ENCODE measurements at places on chromosomes 7 and 10.

DNA sequence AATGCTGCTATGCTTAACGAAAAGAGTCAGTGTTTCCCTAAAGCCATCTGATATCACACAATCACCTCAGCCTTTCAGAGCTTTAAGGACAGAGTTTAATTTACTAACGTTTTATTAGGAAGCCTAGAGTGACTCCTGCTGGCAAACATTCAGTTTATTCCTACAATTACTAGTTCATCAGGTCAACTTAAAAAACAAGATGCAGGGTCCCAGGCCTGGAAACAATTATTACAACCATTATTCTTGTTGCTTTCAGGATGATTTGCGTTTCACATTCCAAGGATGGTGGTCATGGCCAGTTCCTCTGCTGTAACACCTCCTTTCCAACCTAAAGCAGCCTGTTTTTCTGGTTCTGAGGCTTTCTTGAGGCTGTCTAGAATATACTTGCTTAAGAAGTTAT lies 1.5 kb upstream of the FAM53B start:
- DNase-seq: peak; percentile 81

DNA sequence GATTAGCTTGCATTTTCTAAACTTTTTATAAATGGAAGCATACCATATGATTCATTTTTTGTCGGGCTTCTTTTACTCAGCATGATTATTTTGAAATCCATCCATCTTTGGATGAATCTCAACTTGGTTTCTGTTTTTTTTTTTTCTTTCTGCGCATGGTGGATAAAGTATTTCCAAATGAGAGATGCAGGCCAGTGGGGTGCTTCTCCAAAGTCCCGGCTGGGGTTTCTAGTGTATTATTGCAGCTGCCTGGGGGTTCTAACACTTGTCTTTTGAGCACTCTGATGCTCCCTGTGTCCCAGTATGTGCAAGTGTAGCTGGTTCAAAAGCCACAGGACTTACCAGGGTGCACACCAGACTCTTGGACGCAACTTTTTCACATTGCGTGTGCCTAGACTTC lies 70.9 kb upstream of the LOXL4 start:
- DNase-seq: no peak

DNA sequence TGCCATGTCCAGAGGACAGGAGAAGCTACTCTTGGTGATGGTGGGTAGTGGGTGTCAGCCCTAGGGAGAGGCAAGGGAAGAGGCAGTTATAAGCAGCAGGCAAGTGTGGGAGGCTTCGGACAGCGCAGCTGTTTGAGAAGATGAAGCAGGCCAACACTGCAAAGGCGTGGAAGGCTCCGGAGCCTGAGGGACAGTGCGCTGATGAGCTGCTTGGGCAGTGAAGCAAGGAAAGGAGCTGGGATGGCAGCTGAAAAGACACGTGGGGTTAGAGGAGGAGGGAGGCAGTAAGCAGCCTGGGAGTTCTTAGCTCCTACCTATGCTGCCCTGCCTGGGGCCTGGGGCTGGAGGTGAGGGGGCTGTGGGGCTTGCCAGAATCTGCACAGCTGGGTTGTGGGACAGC lies 50.1 kb upstream of the CRTAC1 start:
- no peak for DNase-seq

GRCh38 chr10:1486841-1487687 lies 250.3 kb downstream of the ADARB2 start:
- DNase-seq: no peak

GRCh38 chr7:157490465-157490912 lies 153.7 kb downstream of the DNAJB6 start:
- DNase-seq: peak; percentile 81

- no peak for DNase-seq
These were observed 21.5 kb upstream of the OGDHL start for GRCh38 chr10:49783645-49784044.

DNA sequence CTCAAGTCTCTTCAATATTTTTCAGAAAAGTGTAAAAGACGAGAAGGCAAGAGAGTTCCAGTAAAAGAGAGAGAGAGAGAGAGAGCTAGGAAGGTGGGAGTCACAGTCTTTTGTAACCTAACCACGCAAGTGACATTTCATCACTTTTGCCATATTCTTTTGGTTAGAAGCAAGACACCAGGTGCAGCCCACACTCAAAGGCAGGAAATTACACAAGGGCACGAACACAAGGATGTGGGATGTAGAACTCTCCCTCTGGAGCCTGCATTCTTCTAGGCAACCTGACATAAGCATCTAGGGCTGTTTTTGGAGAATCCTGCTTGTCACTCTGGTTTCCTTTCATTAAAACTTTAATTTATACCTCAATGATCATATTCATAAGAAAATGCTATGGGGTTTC lies 1213.1 kb downstream of the DNAJB9 start:
- no peak for DNase-seq

GRCh38 chr10:129045599-129045998 lies 421.4 kb upstream of the MGMT start:
- DNase-seq: no peak

- DNase-seq: peak; percentile 22
These were observed 145.9 kb downstream of the ARID5B start for GRCh38 chr10:62047228-62047892.

DNA sequence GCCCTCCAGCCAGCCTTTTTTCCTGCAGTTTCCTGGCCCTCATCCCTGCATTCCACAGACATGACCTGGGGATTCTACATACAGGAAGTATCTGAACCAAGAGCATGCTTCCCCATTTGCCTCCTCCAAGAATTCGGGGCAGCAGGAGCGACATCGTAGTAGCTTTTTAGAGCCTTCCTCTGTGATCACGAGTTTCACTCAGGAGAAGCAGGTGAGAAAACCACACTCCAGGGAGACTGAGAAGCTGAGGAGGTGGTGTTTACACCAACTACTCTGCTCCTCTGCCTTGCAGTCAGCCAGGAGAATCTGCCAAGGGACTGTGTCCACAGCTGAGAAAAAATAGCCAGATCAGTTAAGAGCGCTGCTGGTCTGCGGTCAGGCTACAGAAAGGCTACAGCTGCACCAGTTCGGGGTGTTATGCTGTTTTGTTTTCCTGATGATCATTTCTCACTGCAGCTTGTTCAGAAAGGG lies 54.1 kb downstream of the HSPA12A start:
- DNase-seq: no peak

DNA sequence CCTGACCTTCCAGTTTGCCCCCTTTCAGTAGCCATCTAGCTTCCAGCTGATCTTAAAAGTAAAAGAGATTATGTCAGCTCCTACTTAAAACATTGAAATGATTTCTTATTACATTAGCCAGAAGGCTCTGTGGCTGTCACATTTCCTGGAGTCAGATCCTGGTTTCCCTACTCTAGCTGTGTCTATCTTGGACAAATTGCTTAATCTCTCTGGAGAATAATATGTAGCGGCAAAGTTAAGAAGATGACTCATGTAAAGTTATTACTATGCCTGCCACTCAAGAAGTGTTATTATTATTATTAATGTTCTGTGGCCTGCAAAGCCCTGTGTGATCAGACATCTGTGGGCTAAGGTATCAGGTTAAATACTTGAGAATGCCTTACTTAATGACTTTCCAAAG lies 107.2 kb downstream of the RUNDC3B start:
- no peak for DNase-seq

GRCh38 chr7:77258014-77258413 lies 58.4 kb upstream of the FGL2 start:
- DNase-seq: no peak

DNA sequence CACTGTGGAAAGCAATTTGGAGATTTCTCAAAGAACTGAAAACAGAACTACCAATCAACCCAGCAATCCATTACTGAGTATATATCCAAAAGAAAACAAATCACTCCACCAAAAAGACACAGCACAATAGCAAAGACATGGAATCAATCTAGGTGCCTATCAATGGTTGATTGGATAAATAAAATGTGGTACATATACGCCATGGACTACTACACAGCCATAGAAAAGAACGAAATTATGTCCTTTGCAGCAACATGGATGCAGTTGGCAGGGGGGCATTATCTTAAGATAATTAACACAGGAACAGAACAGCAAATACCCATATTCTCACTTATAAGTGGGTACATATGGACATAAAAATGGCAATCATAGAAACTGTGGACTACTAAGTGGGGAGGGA lies 35.4 kb upstream of the WNT8B start:
- DNase-seq: no peak

- DNase-seq: no peak
These were observed 12.2 kb downstream of the UBE3C start for GRCh38 chr7:157150882-157151281.

DNA sequence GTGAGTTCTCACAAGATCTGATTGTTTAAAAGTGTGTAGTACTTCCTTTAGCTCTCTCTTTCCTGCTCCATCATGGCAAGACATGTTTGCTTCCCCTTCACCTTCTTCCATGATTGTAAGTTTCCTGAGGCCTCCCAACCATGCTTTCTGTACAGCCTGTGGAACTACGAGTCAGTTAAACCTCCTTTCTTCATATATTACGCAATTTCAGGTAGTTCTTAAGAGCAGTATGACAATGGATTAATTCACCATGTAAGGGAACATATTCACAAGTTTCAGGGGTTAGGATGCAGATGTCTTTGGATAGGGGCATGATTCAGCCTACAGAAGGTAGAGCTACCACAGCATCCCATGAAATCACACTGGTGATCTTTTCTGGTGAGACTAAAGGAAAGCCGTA lies 174.7 kb downstream of the GPR158 start:
- no peak for DNase-seq

DNA sequence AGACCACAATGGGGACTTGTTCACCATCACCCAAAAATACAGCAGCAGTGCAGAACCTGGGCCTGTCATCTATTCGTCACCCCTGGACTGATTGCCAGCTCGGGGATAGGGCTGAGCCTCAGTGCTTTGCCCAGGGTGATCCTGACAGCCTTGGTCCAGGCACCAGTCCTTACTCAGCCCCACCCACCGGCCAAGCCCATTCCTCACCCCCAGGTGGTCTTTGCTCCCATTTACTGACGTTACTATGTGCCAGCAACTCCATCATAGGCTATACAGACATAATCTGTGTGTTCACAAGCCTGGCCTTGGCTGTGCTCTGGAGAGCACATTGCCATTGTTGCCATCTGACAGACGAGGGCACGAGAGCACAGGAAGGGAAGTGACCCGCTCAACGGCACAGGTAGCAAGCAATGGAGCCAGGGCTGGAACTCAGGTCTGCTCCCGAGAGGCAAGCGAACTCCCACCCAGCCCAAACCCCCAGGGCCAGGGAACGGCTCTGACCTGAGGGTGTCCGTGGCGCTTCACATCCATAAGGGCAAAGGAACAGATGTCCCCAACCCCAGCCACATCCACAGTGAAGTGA lies 6.8 kb downstream of the ATG9B start:
- DNase-seq: no peak

DNA sequence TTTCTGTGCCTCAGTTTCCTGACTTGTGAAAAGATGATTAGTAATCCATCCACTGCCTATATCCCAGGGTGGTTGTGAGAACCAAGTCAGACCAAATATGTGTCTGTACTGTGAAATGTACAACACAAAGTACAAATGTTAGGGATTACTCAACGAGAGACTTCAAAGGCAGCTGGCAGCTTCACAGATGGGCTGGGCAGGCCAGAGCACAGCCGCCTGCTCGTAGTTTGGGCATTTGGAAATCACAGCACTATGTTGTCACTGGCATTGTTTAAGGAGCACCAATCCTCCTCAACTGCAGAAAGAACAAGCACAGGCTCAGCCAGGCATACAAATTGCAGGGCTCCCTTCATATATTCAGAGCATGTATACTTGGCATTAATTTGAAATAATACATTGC lies 64.5 kb upstream of the C10orf90 start:
- DNase-seq: no peak

- no peak for DNase-seq
These were observed 378.5 kb downstream of the MDFIC start for GRCh38 chr7:115300231-115300870.

DNA sequence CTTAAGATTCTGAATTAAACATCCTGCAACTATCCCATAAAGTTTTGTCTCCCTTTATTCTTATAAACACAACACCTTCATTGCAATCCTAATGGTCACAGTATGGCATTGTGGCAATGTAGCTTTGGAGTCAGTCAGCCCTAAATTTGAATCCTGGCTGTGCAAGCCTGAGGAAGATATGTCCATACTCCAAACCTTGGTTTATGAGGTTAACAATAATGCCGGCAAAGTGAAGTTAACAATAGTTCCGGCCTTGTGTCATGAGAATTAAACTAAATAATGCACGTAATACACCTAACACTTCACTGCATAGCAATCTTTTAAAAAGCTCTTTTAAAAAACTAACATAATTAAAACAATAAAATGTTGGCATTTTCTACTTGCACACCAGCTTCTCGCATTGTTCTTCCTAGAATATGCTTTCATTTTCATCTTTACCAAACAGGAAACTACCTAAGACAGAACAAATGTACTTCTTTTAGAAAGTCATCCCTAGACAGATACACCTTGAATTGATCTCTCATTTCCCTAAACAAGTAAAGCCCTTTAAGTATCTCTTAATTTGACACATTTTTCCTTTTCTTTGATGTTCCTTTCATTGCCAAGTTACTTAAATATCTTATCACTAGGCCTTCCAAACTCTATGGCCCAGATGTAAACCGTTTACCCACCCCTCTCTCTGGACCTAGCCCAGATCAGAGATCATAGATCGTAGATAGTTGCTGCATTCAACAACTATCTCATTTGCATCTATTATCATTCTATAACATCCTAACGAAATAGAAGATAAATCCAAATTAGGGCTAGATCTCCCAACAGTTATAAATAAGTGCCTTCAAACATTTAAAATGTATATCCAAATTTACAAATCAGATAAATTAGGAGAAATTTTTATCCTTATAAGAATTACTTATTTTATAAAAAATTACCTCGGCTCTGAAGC lies 66.7 kb downstream of the CREB3L2 start:
- DNase-seq: peak; percentile 50

All from CD4-positive, alpha-beta T cell treated with Interleukin-17A for 1 hour (primary cell).